ENCODE measurements at places on chromosomes 13 and 19.

GRCh38 chr13:60230593-60230992 is 66.9 kb upstream of the DIAPH3 start:
- no peak for DNase-seq

- DNase-seq = no peak
Observed at GRCh38 chr13:36362914-36363313, 16.7 kb upstream of the SPART start.

GRCh38 chr13:43988302-43988701 is 108.6 kb downstream of the LACC1 start:
- DNase-seq = no peak

DNA sequence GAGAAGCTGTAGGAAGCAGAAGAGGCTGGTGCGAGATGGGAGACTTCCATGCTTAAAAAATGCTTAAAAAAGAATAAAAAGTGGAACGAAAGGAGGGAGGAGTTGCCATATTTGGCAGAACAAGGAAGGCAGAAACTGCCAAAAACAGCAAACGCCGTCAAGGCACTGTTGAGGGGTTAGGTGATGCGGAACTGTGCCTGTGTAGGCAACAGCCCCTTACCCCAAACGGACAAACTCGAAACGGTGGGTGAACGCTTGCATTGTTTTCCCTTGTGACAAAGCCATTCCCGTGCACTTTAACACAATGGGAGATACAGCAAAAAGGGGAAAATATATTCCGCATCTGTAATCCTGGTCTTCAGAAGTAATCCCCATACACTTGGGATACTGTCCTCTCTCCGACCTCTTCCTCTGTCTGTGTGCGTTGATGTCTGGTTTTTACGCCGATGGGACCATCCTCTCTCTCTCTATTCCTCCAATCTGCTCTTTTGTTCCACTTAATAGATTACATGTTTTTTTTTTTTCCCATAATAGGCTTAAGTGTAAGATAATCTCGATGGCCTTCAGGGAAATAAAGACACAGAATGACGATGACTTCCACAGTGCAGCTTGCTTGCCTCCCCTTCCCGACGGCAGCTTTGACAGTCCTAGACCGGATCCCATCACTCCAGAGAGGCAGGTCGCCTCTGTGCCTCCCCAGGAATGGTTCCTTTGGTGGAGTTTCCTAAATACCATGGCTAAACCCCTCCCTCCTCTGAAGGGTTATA is 132.7 kb upstream of the RNF113B start:
- DNase-seq = no peak

DNA sequence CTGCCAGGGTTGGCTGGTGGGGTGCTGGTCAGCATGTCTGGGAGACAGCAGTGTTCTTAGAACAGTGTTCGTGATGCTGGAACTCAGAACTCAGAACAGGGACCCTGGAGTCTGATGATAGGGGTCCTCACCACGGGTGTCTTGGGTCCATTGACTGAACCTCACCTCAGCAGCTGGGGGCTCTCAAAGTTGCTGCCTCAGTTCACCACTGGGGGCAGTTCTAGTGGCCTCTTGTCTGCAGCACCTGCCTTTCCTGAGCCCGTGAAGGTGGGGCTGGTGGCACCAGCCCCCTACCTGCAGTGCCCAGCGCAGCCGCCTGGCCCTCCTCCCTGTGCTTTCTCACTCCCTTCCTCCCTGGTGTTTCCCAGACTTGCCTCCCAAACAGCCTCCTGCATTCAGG is 28.5 kb downstream of the SAFB start:
- no peak for DNase-seq

- no peak for DNase-seq
Observed at GRCh38 chr19:50252111-50252886, 48.9 kb downstream of the MYH14 start.

- DNase-seq = no peak
Observed at GRCh38 chr13:99930925-99931324, 40.6 kb downstream of the ZIC5 start.

- DNase-seq = peak; percentile 58
Observed at GRCh38 chr13:79392882-79393563, 13.0 kb downstream of the RBM26 start.

- no peak for DNase-seq
Observed at GRCh38 chr13:96743296-96744089, 250.8 kb downstream of the OXGR1 start.

DNA sequence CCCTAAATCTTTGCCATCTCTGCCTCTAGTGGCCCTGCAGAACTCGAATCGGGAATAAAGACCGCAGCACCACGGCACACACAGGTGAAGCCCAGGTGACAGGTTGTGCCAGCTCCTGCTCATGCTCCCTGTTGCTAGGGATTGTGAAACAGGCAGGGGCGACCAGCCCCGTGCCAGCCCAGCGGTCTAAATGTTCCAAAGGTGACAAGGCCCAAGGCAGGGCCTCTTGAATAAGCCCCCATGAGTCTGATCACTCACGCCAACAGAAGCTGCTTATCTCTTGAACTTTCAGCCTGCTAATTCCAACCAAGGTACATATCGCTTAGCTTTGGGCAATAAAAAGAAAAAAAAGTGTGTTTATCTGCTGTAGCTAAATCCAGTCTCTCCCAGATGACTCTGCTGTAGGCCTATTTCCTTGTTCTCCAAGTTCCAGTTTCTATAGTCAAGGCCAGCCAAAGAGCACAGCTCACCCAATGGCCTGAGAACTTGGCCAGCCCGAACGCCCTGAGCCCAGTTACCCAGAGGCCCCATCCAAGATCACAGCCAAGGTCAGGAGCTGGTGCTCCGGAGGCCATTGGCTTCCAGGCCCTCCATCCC is 191.1 kb upstream of the GPR12 start:
- no peak for DNase-seq

DNA sequence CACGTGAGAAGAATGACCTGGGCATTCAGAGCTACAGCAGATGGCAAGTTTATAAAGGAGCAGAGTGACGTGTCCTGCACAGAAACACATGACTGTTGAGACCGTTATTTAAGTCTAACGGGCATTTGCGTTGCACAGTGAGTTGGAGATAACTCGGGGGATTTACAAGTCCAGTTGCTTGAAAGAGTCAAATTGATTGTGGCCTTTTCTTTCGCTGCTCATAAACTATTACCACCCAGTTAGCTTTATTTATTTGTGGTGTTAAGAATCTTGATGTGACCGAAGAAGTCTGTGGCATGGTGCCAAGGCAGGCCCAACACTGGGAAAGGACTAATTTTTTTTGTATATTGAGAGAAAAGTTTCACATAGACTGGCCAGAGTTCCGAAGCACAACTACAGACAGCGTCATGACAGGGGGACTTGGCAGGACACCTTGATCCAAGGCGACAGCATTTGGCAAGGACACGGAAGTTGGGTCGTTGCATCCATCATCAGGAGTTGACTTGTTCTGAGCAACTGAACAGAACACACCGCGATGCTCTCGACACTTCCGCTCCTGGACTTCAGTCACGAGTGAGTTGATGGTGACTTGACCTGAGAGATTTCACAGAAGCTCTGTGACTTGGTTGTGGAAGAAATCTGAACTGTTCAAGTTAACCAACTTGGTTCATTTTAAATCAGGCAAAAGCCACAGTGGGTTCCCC is 11.9 kb upstream of the PTOV1 start:
- DNase-seq = no peak

DNA sequence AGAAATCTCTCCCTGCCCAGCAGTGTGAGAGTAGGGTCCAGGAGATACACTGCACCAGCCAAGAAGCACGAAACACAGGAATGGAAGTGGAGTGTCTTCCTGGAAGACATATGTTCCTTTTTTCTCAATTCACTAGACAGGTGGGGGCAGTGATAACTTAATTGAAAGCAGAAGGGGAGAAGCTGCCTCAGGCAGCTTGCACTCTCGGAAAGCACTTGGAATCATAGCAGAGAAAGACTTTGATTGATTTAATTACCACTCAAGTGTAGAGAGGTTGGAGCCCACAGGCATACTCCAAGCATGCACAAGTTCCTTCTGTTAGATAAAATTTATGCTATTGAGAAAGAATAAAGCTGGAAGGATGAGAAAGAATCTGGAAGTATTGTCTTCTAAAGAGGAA is 249.4 kb downstream of the SLITRK6 start:
- DNase-seq = no peak

GRCh38 chr19:12788682-12789097 is 2.6 kb upstream of the JUNB start:
- DNase-seq = no peak

- no peak for DNase-seq
Observed at GRCh38 chr13:39224671-39225240, 186.5 kb downstream of the NHLRC3 start.

- DNase-seq = no peak
Observed at GRCh38 chr13:112891477-112892401, 77.3 kb upstream of the MCF2L start.

DNA sequence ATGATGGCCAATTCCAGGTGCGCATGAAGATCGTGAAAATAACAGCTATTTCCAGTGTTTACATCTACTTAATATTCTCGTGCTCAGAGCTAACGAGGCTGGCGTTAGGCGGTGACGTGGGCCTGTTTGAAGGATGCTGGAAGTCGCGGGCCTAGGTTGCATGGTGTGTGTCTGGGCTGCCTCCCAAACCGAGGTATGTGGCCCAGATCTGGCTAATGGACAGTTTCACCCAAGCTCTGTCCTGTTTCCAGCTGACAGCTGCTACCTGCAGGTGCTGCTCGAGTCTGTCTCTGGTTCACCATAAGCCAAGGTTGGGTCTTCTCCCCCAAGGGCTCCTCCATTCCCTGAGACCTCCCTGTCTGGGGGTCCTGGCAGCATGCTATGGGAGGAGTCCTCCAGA is 40.5 kb upstream of the KCTD15 start:
- DNase-seq = no peak

GRCh38 chr13:106186366-106187030 is 349.0 kb downstream of the EFNB2 start:
- DNase-seq = no peak

DNA sequence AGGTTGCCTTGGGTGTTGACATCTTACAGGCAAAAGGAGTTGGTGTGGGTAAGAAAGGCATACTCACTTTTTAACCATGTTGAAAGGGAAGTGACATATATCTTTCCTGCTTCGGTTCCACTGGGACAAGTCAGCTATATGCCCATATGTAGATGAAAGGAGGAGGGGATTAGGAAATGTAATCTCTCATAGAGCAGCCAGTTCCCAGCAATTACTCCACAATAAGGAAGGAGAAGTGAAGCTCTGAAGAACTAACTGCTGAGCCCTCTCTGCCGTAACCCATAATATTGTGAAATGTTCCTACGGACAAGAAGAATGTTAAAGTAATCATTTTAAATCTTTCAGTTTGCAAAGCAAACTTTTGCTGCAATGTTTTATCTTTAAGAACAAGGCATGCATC is 82.2 kb downstream of the EDNRB start:
- no peak for DNase-seq

GRCh38 chr19:16461630-16462051 is 10.1 kb downstream of the EPS15L1 start:
- no peak for DNase-seq

DNA sequence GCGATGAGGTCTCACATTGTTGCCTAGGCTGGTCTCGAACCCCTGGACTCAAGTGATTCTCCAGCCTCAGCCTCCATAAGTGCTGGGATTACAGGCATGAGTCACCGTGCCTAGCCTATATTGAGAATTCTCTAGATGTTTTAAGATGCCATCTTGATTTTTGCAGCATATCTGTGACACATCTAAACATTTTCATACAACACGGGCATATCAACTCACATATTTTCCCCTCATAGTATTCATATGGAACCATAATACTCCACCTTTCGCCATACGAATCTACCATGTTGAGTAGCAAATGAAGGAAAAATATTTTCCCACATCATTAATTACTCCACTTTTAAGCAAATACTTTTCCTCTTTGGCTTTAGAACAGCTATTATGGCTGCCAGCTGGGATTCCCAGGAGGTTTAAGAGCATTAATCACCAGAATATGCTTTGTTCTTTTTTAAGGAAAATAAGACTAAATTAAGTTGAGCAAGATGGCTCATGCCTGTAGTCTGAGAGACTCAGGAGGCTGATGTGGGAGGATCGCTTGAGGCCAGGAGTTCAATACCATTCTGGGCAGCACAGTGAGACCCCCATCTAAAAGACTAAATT is 56.9 kb upstream of the GTF2F2 start:
- no peak for DNase-seq

DNA sequence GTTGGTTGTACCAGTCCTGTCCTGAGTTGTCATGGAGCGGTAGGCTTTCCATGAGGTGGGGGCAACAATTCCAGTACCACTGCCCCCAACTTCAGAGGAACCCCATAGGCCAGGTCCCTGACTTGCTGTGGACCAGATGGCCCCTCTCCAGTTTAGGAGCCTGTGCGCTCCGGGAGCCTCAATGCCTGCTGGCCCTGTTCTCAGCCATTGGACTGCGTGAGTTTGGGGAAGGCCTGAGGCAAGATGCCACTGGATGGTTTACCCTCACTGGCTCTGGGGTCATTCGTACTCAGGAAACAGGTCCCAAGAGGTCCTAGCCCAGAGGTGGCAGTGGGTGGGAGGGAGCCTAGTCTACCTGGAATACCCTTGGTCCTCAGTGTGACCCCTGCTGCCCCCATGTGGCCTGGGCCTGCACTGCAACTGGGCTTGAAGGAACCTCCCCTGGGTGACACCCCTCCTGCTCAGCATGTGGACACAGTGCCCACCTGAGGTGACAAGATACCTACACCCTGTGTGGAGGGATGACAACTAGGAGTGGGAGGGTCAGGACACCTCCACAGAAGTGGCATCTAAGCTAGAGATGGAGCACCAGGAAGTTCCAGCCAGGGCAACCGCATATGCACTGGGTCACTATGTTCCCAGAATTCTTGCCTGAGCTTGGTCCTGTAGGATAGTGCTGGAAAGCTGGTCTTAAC is 6.0 kb upstream of the PRR19 start:
- peak; percentile 92 for DNase-seq

DNA sequence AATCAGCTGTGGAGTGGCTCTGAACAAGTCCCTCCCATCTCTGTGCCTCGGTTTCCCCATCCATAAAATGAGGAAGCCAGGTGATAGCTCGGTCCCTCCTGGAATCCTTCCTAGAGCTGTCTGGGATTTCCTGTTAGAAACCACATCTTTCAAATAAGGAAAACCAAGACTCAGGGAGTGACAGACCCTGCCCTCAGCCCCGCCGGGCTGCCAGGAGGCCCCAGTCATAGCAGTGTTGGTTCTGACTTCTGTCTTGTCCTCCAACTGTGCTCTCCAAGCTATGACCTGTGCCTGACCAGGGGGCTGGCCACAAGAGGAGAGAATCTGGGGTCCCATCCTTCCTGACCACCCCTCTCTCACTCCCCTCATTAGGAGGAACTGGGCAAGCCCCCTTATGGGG is 1.1 kb upstream of the SHD start:
- DNase-seq = no peak

GRCh38 chr13:31755211-31755610 is 15.9 kb downstream of the RXFP2 start:
- DNase-seq = no peak
